Activated naive CD8-positive, alpha-beta T cell treated with anti-CD3 and anti-CD28 coated beads, Interleukin-2, amount 10 ng/mL, durations not matched to agents 7 days and 5 days (primary cell): ENCODE measurements at places on chromosomes 2 and 18. TPM values are rescaled to one million over a fixed set of nuclear protein-coding genes. Genes with fewer than 3 reads are reported as not detected.

DNA sequence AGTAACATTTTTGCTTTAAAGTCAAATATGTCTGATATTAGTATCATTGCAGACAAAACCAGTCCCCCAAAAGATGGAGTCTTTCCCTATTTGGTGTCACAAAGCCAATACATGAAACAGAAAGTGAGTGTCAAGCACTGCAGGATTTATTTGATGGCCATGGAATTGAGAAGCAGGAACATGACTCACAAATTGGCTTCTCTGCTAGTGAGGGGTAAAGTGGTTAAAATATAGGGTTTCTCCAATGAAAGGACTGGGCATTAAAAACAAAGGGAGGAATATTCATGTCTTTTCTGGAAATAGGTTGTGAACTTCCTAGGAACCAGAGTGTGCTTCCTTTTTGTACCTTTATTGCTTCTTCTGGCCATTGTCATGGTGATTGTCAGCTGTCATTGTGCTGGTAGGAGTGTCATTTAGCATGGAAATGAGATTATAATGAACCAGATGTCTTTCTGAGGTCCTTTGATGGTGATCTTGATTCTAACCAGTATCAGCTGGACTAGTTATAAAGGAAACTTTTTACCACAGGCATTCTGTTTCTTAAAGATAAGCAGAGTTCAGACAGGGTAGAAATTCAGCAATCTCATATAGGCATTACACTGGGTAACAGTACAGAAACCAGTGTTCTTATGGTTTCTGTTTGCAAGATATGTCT, 4.1 kb downstream of the REG1B start:
- no peak for DNase-seq

- no peak for DNase-seq
Observed at GRCh38 chr2:191100216-191100615, 50.6 kb downstream of the STAT4 start.

- DNase-seq, result no peak
Observed at GRCh38 chr2:52613064-52613463, 1154.5 kb upstream of the CHAC2 start.

DNA sequence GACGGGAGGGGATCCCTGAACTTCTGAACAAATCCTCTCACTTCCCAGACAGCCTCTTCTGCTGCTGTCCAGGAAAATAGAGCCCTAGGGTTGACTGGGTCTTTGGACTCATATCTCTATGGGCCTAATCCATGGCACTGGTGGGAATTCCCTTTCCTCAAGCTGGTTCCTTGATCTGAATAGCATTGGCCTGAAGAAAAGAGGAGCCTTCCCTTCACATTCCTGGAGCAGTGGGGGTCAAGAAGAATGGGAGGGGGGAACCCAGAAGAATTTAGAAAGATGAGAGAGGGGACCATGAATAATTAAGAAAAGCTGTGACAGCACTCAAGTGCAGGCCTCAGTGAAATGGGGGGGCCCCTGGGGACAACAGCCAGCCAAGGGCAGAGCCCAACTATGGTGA, 80.2 kb downstream of the COL6A3 start:
- no peak for DNase-seq

DNA sequence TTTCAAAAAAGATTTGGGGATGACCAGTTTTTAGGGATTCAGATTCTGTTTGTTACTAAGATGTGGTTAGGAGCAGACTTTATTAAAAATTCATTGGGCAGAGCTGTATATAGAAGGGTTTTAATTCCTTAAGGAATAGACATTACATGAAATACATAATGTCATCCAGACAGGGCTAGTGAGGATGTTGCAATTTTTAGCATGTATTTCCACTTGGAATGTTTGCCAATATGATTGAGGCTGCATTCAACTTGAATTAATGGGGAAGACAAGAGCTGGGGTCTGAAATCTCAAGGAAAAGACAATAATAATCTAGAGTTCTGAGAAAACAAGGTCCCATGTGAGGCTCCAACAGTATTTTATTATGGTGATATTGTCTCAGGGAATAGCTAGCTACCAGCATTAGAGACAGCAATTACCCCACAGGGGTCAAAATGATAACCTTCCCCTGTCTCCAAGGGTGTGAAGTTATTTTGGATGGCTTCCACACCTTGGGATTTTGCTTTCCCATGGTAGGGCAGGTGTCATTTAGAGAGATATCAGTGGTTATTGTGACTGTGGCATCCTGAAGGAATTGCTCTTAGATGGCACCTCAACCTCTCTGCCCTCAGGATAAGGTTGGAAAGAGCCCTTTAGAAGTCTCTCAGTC, 60.2 kb downstream of the VSNL1 start:
- no peak for DNase-seq

Gene AKAIN1
- not detected for total RNA-seq
